Activated CD4-positive, alpha-beta T cell treated with anti-CD3 and anti-CD28 coated beads, Interleukin-2, amount 50 U/mL, for 16 hours (primary cell): ENCODE measurements at places on chromosomes 5 and 9.

DNA sequence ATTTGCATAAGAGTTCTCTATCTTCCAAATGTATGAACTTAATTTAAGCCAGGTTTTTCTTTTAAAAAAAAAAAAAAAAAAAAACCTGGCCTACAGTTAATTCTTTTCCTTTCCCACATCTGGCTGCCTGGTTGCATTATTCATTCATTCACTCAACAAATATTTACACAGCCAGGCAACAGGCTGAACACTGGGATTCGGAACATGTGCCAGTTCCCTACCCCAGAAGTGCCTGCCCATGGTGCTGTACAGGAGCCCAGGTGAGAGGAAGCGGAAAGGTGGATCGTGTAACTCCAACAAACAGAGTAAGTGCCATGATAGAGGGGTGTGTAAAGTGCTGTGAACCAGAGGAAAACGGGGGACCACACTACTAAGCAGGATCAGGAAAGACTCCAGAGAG lies 93.6 kb downstream of the CDK5RAP2 start:
- DNase-seq = no peak

GRCh38 chr5:151721087-151721646 lies 34.5 kb upstream of the SPARC start:
- peak; percentile 49 for DNase-seq

- no peak for DNase-seq
These were observed 46.2 kb upstream of the TNPO1 start for GRCh38 chr5:72770266-72770665.

DNA sequence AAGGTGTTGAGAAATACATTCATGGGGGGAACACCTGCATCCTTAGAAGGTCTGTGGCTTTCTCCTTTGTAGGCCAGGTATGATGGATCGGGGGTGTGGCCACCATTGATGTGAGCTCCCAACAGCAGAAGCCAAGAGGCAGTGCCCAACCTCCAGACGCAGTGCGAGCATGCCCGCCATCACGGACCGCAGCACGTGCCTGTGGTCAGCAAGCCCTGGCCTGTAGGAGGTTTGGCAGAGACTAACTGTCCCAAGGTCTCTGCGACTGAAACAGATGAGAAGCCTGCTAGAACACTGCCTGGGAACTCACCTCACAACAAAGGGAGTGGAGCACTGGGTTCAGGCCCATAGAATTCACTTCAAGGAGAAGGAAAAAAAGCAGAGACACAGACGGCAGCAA lies 31.9 kb upstream of the ZNF354A start:
- no peak for DNase-seq

DNA sequence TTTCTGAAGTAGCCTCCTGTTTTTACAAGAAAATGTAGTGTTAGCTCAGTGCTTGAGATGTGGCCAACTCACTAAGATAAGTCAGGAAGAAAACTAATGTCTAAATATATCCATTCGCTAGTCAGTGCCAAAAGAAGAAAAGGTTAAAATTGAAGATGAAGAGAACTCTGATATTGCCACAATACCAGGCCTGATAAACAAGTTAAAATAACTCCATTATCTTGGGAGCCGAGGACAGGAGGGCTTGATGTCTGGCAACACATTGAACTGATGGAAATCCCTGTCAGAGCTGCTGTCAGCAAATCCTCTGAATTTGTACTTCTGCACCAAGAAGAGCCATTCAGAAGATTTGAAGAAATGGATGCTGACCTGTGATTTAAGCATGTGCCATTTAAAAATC lies 103.4 kb downstream of the LRRC70 start:
- DNase-seq = no peak

DNA sequence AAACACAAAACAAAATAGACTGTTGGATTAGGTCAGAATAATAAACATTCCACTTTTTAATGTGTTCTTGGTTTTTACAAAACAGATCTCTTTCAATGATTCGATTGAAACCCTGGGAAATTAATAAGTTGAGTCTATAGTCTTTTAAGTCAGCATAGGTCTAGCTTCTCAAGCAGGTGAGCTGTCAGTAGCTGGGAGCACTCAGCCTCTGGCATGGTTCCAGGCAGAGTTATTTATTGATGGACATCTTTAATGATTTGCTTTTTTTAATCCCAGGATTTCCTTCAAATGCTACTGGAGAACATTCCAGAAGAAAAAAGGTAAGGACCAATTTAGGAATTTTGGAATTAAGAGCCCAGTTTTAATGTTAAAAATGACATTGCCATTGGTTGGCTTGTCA lies 241.0 kb downstream of the AOPEP start:
- DNase-seq = no peak

- no peak for DNase-seq
These were observed 23.0 kb upstream of the SLC6A3 start for GRCh38 chr5:1468247-1468612.

- DNase-seq = no peak
These were observed 3.1 kb upstream of the TMEM250 start for GRCh38 chr9:136121801-136122200.

DNA sequence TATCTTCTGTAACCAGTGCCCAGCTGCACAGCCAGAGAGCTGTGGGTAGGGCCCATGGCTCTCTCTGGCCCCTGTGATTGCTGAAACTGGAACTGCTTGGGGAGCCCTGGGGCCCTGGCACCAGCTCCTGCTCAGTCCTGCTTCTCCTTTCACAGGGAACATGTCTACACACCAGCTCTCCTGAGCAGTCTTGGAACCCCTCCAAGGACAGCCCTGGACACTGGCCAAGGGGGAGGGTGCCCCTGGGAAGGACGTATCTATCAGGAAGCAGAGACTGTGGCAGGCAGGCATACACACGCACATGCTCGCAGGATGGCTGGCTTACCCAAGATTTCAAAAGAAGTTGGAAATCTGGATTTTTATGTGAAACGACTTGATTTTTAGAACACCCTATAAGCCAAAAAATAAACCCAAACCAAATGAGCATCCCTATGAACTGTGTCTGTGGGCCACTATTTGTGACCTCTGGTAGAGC lies 8.8 kb upstream of the TRAF1 start:
- DNase-seq = no peak

GRCh38 chr9:98391406-98391805 lies 136.0 kb upstream of the TBC1D2 start:
- no peak for DNase-seq

GRCh38 chr5:143044265-143044664 lies 274.1 kb downstream of the ARHGAP26 start:
- DNase-seq = no peak

DNA sequence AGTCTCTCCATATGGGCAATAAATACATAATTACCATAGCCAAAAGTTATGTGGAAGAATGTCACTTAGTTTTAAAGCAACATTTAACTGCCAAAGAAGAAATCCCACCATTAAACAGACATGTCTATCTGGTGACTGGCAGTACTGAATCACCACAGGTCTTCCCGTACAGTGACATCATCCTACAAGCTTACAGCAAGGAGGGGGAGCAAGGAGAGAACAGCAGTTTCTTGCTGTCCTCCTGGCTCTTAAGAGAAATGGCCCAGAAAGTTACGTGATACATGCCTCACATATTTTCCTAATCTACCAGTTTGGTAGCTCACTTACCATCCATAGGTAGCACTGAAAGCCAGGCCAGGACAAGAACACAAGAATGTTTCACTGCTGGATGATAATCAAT lies 671.0 kb downstream of the DMRTA1 start:
- no peak for DNase-seq

DNA sequence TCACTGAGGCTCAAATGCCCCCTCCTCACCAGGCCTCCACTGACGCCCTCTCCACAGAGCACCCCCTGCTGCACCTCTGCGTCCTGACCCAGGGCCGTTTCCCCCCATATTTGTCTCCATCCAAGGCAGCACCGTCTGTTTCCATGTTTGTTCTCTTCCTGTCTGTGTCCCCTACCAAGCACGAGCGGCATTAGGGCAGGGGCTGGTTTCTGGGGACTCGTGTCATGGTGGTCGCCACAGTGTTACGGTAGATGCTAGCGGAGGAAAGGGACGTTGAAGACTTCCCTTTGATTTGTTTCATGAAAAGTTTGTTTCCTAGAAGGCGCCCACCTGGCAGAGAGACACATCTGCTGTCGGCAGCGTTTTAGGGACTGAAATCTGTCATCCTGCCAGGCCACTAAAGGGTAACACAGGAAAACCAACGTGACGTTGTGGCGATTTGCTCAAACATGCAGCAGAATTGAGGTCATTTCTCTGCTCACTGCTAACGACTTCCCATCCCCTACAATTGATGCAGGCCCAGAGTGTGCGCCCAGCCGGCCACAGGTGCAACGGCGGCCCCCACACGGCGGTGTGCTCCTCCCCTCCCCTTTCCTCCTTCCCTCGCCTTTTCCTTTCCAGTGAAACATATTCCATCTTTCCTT lies 79.3 kb upstream of the IRX4 start:
- no peak for DNase-seq

GRCh38 chr5:62606878-62607277 lies 28.3 kb downstream of the LRRC70 start:
- no peak for DNase-seq

- no peak for DNase-seq
These were observed 17.0 kb upstream of the WHRN start for GRCh38 chr9:114522286-114522685.

DNA sequence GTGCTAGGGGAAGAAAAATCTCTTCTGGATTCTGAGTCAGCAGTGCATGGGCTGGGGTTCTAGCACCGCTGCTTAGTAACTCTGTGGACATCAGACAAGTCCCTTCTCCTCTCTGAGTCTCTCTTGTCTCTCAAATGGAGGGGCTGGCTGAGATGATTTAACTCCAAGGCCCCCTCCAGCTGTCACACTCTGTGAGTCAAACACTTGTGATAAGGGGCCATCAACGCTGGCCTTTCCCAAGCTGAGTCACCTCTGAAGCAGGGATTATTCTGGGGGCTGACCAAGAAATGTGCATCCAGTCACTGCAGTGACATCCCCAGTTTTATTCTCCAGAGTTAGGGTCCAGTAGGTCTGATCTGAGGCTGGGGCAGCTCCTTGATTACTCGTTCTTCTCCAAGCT lies 110.4 kb upstream of the ZNF462 start:
- no peak for DNase-seq

- no peak for DNase-seq
These were observed 7.6 kb downstream of the IFNB1 start for GRCh38 chr9:21070171-21070571.

GRCh38 chr9:35476596-35476995 lies 13.3 kb upstream of the RUSC2 start:
- DNase-seq = no peak

DNA sequence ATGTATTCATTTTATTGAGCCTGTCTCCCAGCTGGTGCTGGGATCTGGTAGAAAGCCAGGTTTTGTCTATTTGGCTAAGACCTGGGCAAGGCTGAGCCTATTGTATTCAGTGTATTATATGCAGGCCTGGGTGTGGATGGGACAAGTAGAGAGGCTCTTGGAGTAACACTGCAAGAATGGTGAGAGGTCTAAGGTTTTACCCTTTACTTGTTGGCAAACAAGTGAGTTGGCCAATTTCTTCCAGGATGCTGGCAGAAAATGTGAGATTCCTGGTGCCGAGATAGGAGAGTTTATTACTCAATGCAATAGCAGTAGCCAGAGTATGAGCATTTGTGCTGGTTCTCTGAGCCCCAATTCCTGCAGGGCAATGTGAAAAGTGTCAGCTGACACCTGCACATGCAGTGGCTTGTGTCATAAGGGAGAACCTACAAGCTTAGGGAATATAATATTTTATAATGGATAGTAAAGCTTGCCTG lies 141.7 kb upstream of the PRLR start:
- DNase-seq = no peak

DNA sequence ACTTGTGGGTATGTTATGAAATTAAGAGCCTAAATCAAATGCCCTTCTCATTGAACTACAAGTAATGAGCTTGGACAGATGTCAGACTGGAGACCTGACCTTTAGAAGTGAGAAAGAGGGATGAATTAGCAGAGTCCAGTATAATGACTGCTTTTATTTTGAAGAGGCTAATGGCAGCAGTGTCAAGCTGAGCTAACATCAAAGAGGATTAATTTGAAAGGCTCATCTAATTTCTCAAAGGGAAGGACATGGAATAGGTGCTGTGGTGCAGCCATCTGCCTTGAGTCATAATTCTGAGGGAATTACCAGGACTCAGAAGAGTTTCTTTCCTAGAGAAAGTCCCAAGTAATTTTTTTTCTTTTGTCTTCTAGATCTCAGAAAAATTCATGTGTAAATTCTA lies 57.6 kb downstream of the FAM81B start:
- no peak for DNase-seq

DNA sequence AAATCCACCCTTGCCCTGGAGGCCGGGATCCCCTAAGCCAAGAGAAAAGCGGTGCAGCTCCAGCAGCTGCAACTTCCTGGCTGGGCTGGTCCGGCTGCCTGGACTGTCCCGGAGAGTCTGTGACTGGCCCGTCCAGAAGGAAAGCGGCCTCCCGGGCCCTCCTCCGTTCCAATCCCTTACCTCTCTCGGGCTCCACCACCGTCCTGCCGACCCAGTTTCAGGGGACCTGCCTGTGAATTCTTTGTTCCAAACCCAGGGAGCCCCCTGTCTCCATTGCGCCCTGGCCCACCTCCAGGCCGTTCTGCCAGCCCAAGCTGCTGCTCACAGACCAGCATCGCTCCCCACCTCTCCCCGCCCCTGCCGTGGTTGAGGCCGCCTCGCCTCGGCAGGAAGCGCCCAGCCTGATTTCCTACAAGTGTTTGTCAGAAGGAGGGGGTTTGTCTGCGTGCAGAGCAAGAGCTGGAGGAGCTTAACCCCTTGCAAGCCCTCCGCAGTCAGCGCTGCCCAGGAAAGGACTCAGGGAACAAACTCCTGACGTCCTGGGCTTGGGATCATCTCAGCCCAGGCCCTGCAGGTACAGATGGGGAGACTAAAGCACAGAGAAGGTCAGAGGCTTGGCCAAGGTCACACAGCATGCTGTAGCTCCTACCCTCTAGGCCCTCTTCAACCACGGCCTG lies at the start of gene AKNA:
Gene AKNA, minus strand, starts transcription at position 303 of the 677 bp plus-strand sequence. CDS start 6,649 bp downstream, outside the sequence.
- peak; percentile 90 for DNase-seq

GRCh38 chr5:36599986-36600779 lies 6.2 kb upstream of the SLC1A3 start:
- DNase-seq = no peak

GRCh38 chr5:139392324-139392677 lies 2.6 kb upstream of the MZB1 start:
- no peak for DNase-seq

GRCh38 chr5:8192840-8193239 lies 323.9 kb downstream of the MTRR start:
- no peak for DNase-seq

- DNase-seq = no peak
These were observed 3.1 kb downstream of the GCNT1 start for GRCh38 chr9:76462126-76462525.

GRCh38 chr5:41935544-41935943 lies 10.5 kb downstream of the FBXO4 start:
- DNase-seq = no peak

DNA sequence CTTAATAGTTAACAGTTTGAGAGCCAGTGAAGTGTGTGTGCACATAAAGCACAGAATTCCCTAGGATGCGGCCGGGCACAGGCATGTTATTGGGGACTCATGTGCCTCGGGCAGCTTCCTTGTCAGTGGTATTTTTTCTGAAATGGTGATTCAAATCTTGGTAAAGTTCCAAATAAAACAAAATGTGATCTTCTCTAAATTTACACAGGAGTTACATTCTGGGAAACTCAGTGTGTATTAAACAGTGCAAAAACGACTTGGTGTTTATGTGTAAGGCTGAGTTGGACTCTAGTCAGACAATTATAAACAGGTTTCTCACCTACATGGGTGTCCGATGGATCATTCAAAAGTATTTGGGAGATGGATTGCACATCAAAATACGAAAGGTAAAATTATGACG lies 48.9 kb downstream of the BOD1 start:
- no peak for DNase-seq
